ENCODE measurements at places on chromosomes 3 and 15.

GRCh38 chr15:73373221-73373620, 4.5 kb upstream of the HCN4 start:
- DNase-seq: no peak

DNA sequence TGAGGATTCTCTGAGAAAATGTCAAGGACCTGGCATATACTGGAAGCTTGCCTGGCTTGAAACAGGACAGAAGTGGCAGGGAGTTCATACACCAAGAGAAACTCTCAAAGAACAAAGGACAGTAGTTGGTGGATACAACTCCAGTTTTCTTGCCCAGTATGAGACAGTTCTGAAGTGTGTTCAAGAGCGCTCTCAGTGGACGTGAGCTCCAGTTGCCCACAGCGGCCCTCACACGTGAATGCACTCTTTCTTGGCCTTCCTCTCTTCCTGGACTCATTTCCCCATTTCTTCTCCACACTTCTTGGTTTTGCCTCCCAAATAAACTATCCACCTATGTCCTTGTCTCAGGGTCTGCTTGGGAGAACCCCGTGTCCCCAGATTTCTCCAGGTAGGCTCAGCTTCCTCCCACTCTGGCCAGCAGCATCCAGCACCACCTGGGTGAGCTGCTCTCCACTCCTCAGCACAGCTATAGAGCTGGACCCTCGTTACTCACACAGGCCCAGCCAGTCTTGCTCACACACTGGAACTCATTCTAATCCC, 54.5 kb downstream of the DCLK3 start:
- no peak for DNase-seq

- DNase-seq: no peak
Measured at GRCh38 chr3:167837466-167837865, 101.9 kb downstream of the SERPINI1 start.

- no peak for DNase-seq
Measured at GRCh38 chr15:71597637-71598036, 212.7 kb upstream of the NR2E3 start.

DNA sequence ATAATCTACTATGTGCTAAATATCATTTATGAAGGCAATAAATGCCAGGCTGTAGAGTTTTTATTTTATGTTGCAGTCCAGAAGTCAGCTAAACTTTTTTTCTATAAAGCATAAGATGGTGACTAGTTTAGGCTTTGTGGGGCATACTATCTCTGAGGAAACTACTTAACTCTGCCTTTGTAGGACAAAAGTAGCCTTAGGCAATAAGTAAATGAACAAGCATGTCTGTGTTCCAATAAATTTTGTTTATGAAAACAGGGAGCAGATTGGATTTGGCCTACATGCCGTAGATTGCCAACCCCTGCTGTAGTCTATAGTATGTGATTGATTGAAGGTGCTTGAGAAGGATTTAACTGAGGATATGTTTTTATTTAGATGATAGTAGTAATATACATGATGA, 502.5 kb upstream of the NAALADL2 start:
- no peak for DNase-seq

- no peak for DNase-seq
Measured at GRCh38 chr3:58236527-58237237, 910 bp upstream of the ABHD6 start.

DNA sequence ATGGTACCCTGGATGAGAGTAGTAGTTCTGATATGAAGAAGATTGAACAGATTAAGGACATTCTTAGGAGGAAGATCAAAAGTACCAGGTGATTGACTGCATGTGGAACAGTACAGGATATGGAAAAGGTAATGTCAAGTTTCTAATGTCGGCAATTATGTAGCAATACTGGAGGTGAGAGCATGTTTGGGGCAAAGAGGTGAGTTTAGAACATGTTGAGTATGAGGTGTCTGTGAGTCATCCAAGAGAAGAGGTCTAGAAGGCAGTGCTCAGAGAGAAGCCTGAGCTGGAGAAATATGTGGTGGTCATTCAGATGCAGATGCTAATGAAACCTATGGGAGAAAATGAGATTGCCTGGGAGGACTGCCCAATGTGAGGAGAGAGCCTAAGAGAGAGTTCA, 305.6 kb downstream of the ZBTB20 start:
- no peak for DNase-seq

- DNase-seq: no peak
Measured at GRCh38 chr15:28107111-28107903, 8.2 kb upstream of the OCA2 start.

GRCh38 chr15:44711743-44712345, 527 bp downstream of the B2M start:
- DNase-seq: no peak

- DNase-seq: no peak
Measured at GRCh38 chr15:78055919-78056713, 21.4 kb downstream of the TBC1D2B start.

DNA sequence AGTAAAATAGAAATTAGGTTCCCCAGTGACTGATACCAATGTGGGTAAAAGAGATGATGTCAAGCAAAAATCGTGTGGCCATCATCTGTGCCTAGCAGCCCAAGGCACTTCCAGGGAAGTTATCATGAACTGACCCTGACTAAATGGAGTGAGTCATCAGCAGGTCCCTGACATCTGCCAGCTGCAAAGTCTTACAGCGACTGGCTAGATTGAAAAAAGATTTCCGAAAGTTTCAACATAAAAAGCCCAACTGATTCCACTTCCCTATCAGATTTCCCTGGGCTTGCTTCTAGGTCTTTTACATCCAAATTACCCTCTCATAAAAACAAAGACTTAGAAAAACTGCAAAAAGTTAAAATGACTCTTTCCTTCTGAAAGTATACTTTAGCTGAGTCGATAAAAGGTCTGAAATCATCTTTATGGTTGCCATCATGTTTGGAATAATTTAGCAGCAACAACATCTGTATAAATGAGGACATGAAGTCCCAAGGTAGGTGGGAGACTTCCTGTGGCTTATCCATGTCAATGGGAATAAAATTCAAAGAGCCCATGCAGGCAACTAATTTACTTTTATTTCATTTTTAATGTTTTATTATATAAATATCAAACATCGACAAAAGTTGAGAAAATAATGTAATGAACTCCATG, 342.8 kb downstream of the ERC2 start:
- DNase-seq: no peak

GRCh38 chr15:34214135-34214534, 4.2 kb upstream of the KATNBL1 start:
- DNase-seq: no peak

Data from NCI-H187 treated with DMSO at 0.1 percent for 48 hours (cell line).